ENCODE measurements at places on chromosomes 6 and 20.

GRCh38 chr20:48489656-48490055 is 338.1 kb downstream of the PREX1 start:
- no peak for DNase-seq

GRCh38 chr6:114092943-114093342 is 122.0 kb upstream of the HDAC2 start:
- no peak for DNase-seq

GRCh38 chr20:2867081-2867864 is 6.0 kb upstream of the PTPRA start:
- DNase-seq = no peak

GRCh38 chr6:11977193-11977592 is 34.9 kb upstream of the HIVEP1 start:
- no peak for DNase-seq

- DNase-seq = no peak
Measured at GRCh38 chr6:93721386-93722048, 302.2 kb upstream of the EPHA7 start.

- DNase-seq = no peak
Measured at GRCh38 chr6:147071776-147072175, 132.4 kb upstream of the STXBP5 start.

GRCh38 chr20:22288957-22289356 is 295.4 kb downstream of the FOXA2 start:
- no peak for DNase-seq

DNA sequence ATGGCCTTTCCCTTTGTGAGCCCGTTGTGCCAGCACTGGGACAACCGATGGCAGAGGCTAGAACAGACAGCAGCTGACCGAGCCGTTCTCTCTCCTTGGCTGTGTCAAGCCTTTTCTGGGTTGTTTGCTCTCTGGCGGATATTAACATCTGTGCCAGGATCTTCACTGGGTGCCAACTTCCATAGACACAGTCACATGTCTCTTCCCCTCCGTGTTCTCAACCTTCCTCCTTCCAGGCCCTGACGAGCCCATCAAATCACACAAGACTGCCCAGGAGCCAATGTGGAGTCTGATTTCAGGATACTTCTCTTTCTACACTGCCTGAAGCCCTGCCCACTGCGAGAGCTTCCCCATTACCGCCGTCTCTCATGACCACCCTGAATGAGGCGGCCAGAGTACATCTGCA is 111.0 kb upstream of the RALGAPA2 start:
- DNase-seq = no peak

DNA sequence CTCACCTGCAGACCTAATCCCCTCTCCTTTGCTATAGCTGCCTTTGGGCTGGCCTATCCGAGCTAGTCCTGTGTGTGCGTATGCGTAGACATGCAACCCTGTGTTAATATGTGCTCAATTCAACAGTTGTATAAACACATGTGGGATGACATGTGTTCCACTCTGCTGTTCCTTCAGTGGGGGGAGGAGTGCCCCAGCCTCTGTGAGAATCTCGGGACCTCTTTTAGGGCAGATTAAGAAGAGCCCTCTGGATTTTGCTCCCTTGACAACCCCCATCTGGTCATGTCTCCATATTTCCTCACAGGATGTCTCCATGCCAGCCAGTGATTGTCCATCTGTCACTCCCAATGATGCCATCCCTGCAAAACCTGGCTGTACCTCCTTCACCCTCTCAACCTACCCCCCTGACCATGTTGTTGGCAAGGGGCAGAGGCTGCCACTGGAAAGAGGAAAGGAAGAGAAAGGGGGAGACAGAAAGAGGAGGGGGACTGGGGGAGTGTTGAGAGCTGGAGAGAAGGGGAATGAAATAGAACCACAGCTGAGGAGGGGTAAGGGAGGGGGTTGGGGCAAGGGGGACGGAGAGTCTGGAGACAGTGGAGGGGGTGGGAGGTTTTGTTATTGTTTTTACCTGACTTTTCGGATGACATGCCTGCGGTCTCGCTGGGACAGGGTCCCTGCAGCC is 417 bp downstream of the PRRT1 start:
- DNase-seq = peak; percentile 36

DNA sequence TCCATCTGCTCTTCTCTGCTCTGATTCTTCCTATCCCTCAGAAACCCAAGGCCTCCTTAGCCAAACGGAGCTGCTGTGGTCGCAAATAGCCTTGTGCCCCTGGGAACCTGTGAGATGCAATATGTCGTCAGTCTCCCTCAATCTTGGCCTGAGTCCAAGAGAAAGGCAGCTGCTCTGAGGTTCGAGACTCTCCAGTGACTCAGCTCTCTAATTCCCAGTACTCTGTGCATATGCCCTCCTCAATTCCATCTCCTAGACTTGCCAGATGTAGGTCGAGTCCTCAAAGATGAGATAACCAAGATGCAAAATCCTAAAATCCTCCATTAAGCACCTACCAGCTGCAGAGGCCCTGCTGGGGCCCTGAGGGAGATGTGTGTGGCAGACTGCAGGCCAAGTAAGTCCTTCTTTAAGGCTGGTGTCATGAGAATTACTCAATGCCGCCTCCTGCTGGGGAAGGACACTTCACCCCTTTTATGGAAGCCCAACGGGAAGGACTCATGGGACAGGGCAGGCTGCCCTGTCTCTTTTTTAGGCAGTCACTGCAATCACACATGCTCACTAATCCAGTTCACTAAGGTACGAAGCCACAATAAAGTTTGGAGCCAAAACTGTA is 28.5 kb downstream of the C6orf15 start:
- no peak for DNase-seq

DNA sequence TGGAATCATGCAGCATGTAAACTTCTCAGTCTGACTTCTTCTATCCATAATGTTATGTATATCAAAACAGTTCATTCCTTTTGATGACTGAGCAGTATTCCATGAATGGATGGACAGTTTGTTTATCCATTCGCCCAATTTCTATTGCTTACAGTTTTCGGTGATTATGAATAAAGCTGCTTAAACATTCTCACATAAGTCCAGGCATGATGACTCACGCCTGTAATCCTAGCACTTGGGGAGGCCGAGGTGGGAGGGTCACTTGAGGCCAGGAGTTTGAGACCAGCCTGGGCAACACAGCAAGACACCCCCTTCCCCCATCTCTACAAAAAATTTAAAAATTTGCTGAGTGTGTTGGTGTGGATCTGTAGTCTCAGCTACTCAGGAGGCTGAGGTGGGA is 22.9 kb upstream of the HMGA1 start:
- DNase-seq = no peak

GRCh38 chr6:70506321-70506720 is 60.4 kb upstream of the SDHAF4 start:
- DNase-seq = no peak

- DNase-seq = no peak
Measured at GRCh38 chr20:13777171-13777601, 7.5 kb downstream of the ESF1 start.

DNA sequence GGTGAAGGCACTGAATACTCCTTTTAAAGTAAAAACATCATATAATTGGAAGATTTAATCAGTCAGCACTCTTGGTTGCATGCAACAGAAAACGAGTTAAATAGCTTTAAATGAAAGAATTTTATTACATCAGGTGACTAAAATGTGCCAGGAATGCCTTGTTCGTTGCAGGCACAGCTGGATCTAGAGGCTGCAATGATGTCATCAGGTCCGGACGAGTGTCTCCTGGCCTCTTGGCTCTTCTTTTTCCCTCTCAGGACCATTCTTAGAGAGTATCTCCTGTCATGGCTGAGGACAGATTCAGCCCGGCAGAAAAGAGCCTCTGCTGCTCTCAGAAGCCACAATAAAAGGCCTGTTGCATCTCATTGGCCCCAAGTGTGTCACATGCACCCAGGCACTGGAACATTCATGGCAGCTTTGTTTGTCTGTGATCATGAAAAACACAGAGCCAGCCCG is 510.7 kb upstream of the SULF2 start:
- no peak for DNase-seq

DNA sequence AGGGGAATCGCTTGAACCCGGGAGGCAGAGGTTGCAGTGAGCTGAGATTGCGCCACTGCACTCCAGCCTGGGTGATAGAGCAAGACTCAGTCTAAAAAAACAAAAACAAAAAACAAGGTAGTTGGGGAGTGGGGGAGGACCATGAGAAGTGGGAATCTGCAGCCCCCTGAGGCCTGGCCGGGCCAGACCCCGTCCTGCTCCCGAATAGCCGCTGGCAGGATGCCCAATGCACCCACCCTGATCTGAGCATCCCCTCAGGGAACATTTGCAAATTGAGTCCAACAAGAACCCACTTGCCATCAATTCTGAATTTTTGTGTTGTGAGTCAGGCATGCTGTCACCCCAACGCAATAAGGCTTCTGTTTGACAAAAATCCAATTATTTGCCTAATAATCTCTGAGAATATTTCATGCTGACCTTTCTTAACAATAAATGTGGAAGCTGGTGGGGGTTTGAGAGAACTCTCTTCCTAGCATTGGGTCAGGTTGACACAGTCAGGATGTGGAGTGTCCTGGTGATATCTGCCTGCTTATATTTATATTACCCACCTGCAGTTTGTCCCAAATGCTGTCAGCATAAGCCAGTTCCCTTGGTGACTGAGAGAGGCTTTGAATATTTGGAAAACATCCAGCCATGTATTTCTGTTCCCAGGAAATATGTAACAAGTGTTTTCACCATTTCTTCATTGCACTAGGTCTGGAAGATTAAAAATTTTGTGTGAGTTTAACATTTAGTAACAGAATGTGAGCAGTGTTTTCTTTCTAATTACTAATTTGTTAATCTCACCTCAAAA is 28.4 kb upstream of the FRMD1 start:
- no peak for DNase-seq
